ENCODE measurements at places on chromosomes 7 and 10.

DNA sequence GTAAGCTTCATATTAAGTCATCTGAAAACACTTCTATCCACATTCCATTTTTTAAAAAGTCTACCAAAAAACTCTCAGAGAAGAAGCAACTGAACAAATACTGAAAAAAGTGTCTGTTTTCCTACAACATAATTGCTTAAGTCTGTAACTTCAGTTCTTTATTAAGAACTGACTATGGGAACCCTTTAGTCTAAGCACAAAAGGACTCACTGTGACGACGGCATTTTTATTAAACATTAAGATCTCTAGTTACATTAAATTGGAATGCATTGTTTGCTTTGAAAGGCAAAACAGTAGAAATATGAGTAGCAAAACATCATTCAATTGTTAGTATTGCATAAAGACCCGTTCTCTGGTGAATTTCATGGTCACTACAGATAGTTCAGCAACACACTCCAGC is 5.8 kb upstream of the FAM3C start:
- no peak for DNase-seq

GRCh38 chr7:159091480-159092475 is 52.9 kb downstream of the VIPR2 start:
- DNase-seq: no peak

DNA sequence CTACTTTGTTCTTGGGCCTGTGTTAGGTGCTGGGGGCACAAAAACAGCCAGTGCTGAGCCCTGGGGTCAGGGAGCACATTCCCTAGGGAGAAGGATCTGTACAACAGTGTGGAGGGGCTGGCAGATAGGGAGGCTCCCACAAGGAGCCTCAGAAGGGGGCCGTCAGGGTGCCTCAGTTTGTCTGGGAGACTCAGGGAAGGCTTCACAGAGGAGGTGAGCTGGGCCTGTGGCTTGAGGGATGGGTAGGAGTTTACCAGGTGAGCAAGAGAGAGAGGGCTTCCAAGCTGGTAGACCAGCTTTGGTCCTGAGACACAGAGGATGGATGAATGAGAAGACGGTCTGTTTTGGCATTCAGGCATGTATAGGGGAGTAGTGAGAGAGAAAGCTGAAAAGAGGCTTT is 52.1 kb downstream of the CAMK1D start:
- no peak for DNase-seq

DNA sequence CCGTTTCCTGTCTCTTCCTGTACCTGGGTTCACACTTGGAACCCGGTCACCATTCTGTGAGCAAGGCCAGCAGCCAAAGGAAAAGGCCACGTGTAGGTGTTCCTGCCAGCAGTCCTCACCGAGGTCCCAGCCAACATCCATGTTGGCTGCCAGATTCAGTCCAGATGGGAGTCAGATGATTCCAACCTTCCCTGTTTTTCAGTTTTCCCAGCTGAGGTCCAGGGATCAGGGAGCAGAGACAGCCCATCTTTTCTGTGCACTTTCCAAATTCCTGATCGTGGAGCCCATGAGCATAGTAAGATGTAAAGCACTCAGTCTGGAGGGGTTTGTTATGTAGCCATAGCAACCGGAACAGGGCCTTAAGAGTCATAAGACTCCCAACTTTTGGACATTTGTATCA is 3.9 kb upstream of the PVRIG start:
- peak; percentile 84 for DNase-seq

DNA sequence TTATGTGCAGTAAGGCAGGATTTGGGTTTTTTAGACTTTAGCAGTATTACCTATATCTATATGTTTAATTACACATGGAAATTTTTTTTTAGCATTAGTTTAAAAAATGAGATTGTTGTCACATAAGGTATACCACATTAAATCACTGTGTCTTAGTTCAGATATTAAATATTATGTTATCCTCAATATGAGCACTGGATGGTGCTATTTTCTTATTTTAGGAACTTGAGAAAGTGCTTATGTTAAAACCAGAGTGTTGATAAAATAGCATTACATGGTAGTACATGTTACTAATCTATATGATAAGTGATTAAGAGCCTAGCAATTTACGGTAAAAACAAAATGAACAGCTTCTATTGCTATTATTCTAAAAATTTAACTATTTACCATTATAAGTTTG is 28.8 kb downstream of the MIOS start:
- no peak for DNase-seq

DNA sequence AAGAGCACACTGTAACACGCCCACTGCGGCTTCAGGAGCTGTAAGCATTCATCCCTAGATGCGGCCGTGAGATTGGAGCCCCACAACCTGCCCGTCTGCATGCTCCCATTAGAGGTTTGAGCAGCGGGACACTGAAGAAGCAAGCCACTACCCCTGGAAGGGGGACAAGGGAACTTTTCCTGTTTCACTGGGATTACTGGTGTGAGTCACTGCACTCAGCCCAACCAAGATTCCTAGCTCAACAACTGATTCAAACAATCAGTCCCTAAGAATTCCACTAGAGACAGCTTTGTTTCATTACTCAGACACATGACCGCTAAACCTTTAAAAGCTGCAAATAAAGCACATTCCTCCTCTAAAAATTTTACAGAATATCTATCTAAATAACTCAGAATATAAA is 69.8 kb downstream of the ORC5 start:
- DNase-seq: no peak

- DNase-seq: peak; percentile 66
Measured at GRCh38 chr10:62166331-62167131, 102.1 kb downstream of the RTKN2 start.

GRCh38 chr7:83487801-83488200 is 161.1 kb downstream of the SEMA3E start:
- no peak for DNase-seq

DNA sequence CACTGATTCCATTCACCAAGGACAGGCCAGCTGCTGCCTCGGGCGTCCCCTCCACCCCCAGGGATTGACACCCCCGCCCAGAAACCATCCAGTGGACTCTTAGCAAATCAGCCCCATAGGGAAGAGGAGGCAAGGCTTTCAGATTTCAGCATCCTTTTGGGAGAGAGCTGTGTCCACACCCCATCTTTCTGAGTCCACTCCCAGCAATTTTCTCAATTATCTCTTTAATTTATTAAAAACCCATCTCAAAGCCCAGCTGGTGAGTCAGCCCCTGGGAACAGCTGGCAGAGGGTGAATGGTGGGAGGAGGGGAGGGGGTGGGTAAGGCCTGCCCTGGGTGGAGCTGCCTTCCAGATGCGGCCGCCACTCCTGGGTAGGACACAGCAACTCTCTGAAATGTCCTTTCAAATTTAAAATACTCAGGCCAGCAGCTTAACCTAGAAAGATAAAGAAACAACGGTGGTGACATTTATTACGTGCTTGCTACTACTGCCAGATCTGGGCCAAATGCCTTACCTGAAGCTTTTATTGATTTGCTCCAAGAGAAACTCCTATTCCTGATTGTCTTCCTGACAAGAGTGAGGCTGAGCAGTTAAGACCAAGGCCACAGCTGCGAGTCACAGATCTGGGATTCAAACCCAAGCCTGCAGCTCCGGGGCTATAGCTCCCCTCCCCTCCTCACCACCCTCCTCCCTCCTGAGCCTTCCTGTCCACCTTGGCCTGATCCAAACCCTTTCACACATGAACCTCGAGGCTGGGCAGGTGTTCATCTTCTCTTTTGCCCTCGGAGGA is 120.4 kb downstream of the RGS10 start:
- DNase-seq: no peak

DNA sequence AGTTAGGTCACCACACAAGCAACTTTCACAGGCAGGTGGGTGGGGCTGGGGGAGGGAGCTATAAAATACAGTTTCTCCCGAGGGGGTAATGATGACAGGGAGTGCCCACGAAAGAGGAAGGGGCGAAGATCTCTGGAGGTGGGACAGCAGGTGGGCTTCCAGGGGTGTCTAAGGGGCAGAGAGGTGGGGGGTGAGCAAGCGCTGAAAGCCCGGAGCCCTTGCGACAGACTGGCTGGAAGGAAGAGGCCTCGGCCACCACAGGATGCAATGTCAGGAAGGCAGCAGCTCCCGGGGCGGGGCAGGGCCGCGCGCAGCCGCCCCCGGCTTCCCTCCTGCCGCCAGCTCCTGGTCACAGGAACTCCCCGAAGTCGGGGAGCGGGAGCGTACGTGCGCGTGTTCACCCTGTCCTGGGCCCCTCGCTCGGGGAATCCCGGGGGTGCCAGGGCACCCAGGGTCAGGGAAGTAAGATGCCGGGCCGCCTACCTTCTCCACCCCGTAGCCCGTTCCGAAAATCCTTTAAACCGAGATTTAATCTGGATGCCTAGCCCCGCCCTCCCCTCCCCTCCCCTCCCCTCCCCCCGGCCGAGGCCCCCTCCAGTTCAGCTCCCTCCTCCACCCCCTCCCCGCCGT is 105.2 kb upstream of the PPIF start:
- DNase-seq: peak; percentile 86

DNA sequence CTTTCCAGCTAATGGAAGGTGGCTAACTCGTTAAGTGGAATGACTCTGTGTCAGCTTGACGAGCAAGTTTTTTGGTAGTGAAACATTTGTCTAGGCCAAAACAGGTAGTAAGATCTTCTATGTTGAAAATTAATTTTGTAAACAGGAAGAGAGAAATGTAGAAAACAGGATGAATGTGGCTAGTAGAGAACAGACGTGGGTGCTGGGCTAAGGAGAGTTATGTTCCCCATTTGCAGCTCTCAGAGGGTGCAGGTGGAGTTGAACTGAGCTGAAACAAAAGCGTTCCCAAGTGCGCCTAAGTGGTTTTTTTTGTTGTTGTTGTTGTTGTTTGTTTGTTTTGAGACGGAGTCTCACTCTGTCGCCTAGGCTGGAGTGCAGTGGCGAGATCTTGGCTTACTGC is 59.5 kb upstream of the SRPK2 start:
- no peak for DNase-seq

DNA sequence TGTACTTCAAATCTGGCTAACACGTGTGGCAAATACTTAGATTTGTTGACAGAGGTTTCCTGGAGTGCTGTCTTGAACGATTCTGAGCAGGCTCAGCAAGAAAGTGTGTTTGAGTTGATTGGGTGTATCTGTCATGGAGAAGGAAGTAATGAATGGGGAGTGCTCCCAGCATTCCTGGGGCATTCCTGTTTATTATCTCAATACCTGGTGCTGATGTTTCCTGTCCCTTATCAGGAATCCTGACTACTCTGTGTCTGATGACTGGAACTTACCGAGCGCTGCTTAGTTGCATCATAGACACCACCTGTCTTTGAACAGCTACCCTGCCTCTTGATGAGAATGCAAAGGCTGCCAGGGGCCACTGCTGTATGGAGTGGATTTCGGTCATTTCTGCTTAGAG is 41.0 kb upstream of the TMEM248 start:
- no peak for DNase-seq

GRCh38 chr7:138008588-138009349 is 6.9 kb upstream of the CREB3L2 start:
- no peak for DNase-seq

GRCh38 chr7:130831817-130832481 is 97.9 kb upstream of the KLF14 start:
- peak; percentile 73 for DNase-seq

GRCh38 chr10:132809232-132810140 is 23.5 kb upstream of the NKX6-2 start:
- no peak for DNase-seq

- DNase-seq: no peak
Measured at GRCh38 chr10:48623607-48624132, 18.8 kb upstream of the ARHGAP22 start.

DNA sequence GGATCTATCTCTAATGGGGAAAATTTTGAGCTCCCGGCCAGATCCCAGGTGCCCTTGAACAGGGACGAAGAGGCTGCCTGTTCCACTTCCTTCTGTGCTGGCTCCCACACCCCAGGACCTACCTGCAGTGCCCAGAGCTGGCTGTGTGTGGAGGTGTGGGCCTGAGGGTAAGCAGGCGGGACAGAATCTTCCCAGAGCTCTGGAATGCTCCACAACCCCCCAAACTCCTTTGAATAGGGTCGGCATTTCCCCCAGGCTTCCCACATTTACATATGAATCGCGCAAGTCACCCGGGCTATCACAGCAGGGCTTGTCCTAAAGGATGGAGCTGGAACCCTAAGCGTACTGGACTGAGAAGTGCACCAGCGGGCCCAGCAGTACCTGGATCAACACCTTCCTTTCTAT is 95.9 kb downstream of the DNMBP start:
- peak; percentile 73 for DNase-seq

DNA sequence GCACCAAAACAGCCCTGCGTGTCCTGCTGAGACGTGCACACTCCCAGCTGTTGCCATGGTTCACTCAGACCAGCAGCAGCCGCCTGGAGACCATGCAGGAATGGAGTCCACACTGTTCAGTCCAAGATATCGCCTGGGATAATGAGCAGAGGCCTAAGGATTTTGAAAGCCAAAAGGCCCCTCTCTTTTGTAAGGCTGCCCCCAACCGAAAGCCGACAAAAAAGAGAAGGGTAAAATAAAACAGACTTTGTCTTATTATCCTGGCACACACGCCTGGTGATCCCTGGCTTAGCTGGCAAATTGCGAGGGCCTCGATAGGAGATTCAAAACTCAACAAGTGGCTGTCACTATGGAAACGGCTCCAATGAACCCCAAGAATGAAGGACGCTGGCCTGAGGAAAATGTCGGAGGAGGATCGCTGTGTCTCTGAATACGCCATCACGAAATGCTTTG is 263.6 kb downstream of the SKIDA1 start:
- peak; percentile 32 for DNase-seq

GRCh38 chr10:44259090-44259874 is 125.6 kb downstream of the CXCL12 start:
- DNase-seq: peak; percentile 36

DNA sequence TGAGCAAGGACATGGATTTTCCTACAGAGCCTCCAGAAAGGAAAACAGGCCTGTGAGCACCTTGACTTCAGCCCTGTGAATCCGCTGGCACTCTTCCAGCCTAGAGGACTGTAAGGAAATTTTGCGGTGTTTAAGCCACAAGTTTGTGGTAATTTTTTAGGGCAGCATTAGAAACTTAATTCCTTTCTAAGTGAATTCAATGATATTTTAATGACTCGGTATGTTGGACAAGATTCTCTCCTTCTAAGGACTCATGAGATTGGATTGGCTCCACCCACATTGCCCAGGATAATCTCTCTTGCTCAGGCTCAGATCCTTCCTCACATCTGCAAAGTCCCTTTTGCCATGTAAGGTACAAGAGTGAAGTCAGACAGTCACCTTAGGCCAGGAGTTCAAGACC is 4.5 kb downstream of the LYZL2 start:
- no peak for DNase-seq

DNA sequence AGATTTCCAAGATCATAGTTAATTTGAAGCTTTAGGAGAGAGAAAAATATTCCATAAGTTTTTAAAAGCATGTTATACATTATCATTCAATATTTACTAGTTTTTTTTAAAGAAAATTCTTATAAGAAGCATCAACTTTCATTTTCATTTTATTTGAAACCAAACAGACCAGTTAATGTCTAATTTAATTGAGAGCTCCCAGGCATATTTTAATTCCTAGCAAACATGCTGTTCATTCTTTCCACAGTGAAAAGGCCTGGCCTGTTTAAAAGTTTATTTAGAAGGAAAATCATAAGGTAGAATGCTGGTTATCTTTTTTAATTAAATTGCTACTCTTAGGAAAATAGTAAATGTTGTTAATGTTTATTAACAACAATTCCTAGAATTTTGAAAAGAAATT is 324.4 kb downstream of the PCLO start:
- no peak for DNase-seq

GRCh38 chr7:132138817-132139216 is 437.5 kb downstream of the PLXNA4 start:
- DNase-seq: no peak

- DNase-seq: peak; percentile 39
Measured at GRCh38 chr10:114492351-114493037, 88.2 kb upstream of the AFAP1L2 start.
